Caki2 (cell line): ENCODE measurements at places on chromosomes 2 and 18.

DNA sequence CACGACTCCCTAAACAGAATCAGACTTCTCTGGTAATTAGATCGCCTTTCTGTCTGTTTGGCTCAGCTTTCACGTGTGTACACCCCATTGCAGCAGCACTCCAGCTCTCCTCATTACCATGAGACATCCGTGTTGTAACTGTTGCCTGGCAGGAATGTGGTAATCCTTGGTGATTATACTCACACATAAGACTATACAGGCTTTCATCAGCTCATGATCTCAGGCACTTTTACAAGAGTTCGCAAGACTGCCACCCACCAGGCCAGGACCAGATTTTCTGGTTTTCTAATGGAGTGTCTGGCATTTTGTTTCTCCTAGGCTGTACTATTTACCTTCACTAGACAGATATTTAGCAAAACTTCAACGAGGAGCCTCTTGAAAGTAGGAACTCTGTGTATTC is 50.2 kb downstream of the ACVR1 start:
- no peak for DNase-seq

DNA sequence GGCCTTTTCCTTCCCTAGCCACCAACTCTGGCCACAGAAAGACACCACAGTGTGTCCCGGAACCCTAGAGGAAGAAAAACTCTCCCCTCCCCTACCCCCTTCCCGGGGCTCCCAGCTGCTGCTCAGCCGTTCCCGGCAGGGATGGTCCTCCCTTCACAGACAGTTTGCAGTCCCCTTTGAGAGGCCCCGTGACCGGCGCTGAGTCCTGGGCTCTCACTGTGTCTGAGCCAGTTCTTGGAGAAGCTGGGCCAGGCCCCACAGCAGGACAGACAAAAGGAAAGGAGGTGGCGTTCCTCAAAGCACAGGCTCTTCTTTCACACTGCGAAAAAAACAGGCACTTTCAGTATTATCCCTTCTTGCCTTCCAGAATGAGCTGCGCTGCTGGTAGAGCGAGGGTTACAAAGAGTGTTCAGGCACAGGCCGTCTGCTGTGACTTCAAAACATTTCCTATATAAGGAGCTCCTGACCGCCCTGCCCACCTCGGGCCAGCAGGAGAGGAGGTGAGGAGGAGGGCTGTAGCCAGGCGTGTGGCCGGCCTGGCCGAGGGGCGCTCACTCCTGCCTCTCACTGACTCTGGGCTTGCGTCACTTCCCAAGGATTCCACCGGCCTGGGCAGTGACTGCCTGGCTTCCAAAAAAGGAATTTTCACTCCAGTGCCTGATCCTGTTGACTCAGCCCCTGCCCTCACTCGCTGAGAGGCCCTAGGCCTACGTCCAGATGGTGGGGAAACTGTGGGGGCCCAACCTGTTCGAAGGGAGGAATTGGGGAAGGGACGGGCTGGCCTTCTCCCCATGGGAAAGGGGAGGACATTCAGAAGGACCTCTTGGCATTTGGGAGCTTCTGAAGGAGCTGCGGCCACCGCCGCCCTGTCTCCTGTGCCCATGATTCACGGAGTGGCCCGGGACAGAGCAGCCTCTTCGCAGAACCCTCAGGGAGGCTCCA is 24.9 kb downstream of the CIDEA start:
- no peak for DNase-seq

GRCh38 chr18:63022429-63023022 is 297.0 kb downstream of the BCL2 start:
- no peak for DNase-seq

DNA sequence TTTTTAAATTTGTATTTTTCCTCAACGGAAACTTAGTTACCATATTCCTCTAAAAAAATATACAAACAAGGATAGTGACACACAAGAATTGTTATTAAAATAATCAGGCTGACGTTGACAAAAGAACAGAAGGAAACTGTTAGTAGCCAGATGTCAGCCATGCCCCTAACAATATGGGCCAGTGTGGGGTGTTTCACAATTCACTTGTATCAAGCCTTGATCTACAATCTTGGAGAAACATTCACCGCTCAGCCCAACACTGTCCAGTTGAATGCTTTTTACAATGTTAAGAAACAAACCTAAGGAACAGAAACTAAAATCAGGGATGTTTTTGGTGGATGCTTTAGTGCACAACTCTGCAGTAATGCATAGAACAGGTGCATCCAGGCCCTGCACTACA is 44.6 kb downstream of the TMEFF2 start:
- DNase-seq = no peak

- DNase-seq = no peak
Observed at GRCh38 chr2:128403814-128404708, 85.4 kb upstream of the HS6ST1 start.

- DNase-seq = no peak
Observed at GRCh38 chr2:1505031-1505441, 91.8 kb downstream of the TPO start.

GRCh38 chr2:240786871-240787311 is 33.1 kb downstream of the KIF1A start:
- no peak for DNase-seq

- DNase-seq = no peak
Observed at GRCh38 chr2:238646281-238646680, 201.6 kb upstream of the TWIST2 start.

DNA sequence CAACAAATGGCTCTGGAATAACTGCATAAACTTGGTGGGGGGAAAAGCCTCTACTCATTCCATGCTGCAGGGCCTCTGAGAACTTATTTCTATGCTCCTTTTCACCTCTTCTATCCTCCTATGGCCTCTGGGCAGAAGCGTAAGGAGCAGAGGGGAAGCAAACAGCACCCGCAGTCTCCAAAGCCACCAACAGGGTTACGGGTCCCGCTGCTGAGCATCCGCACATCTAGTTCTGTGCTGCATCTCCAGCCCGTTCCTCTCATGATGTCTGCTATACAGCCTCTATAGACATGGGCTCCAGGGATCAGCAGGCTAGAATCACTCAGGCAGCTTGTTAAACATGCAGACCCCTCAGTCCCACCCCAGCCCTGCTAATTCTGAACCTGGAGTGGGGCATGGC is 25.9 kb downstream of the PSTPIP2 start:
- no peak for DNase-seq

GRCh38 chr2:77519164-77519887 is 2.9 kb downstream of the LRRTM4 start:
- DNase-seq = peak; percentile 76

DNA sequence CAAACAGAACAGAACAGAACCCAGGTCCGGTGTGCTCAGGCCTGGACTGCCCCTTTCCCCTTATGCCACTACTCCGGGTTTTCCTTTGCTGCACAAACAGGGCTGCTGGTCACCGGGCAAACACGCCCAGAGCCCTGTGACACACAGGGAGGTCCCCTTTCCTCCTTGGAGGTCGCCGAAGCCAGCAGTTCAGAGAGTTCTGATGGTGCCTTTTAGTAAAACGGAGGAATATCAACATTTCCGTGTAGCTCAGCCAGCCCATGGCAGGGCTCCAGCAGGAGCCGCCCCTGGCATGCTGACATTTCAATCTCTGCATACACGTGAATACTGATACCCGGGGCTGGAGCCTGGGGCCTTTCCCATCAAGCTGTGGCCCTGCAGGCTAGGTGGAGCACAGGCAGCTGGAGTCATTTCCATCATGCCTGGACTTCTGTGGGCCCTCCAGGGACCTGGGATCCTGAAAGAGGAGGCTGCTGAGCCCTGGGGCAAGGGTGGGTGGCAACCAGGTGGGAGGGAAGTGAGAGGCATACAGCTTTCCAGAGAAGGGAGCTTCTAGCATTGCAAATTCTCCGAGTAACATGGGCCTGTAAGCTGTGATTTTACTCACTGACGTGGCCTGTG is 91.4 kb upstream of the PXDN start:
- DNase-seq = no peak

DNA sequence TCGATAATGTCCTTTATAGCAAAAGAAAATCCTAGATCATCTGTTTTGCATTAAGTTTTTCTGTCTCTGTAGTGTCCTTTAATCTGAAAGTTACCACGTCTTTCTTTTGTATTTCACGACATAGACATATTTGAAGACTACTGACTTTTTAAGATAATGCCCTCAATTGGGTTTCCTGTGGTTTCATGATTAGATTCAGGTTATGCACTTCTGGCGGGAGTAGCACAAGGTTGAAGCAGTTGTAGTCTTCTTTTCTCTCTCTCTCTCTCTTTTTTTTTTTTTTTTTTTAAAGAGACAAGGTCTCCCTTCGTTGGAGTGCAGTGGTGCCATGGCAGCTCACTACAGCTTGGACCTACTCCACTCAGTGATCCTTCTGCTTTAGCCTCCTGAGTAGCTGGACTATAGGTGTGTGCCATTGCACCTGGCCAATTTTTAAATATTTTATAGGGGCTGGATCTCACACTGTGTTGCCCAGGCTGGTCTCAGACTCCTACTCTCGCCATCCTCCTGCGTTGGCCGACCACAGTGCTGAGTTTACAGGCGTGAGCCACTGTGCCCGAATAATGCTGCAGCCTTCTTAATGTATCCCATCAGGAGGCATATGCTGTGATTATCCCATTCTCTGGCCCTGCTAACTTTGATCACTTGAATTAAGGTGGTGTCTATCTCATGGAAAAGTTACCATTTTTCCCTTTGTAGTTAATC is 3.9 kb downstream of the INPP4A start:
- DNase-seq = no peak

GRCh38 chr2:65589667-65590066 is 157.3 kb upstream of the SPRED2 start:
- no peak for DNase-seq

- DNase-seq = no peak
Observed at GRCh38 chr2:88184762-88185161, 14.6 kb downstream of the THNSL2 start.

GRCh38 chr2:59974051-59974766 is 579.2 kb downstream of the BCL11A start:
- DNase-seq = no peak

DNA sequence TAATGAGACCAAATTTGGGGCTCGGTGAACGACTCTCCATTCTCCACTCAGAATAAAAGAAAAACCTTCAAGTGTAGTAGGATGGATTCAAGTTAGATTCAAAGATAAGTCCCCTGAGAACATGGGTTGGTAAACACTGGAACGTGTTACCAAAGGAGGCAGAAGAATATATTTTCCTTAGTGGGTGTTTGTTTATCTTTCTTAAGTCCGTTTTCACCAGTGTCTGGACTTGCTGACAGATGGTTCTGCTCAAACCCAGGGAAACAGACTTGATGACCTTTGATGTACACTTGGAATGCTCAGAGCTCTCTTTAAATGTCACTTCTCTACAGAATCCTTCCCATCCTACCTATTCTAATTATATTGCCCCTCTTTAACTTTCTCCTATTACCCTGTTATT is 310.3 kb upstream of the ZNF521 start:
- DNase-seq = no peak

- peak; percentile 1 for DNase-seq
Observed at GRCh38 chr18:38545071-38545470, 979.5 kb upstream of the CELF4 start.

- DNase-seq = peak; percentile 20
Observed at GRCh38 chr2:170122883-170123547, 54.9 kb upstream of the MYO3B start.

GRCh38 chr2:41782306-41783158 is 265.3 kb upstream of the PKDCC start:
- DNase-seq = peak; percentile 57

DNA sequence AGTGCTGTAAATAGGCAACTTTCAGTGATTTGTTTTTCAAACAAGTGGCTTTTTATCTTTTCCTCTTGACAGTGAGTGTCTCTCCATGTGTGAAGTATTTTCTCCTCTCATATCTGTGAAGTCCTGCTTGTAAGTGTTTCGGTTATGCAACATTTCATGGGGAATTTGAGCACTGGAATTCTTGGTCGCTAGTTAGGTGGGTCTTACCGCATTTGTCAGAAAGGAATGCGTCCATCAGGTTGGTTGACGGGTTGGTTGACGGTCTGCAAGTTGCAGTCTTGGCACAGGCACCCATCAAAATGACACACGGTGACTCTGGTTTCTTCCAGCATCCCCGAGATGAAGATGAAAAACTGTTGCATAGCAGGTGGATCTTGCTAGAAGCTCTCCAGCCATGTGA is 109.8 kb downstream of the AGAP1 start:
- no peak for DNase-seq

GRCh38 chr2:190050001-190050400 is 12.5 kb downstream of the MSTN start:
- DNase-seq = no peak

DNA sequence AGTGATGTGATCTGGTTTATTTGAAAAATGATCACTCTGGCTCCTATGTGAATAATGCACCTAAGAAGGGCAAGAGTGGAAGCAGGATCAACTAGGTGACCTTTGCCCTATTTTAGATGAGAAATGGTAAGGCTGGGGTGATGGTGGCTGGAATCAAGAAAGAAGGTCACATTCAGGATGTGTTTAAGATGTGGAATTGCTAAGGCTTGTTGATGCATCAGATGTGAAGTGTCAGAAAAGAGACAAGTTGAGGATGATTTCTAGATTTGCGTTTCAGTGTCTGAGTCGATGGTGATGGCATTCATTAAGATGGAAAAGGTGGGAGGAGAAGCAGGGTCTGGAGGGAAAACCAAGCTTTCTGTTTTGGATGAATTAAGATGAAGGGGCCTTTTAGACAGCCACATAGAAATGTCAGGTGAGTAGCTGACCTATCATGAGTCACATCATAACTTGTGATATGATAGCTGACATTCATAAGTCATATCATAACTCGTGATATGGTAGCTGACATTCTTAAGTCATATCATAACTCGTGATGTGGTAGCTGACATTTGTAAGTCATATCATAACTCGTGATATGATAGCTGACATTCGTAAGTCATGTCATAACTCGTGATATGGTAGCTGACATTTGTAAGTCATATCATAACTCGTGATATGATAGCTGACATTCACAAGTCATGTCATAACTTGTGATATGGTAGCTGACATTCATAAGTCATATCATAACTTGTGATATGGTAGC is 101.2 kb upstream of the SEC11C start:
- no peak for DNase-seq
